ENCODE measurements at places on chromosomes 1 and 21.

- H3K4me3 ChIP-seq, result no peak overlapping the region
- H3K27ac ChIP-seq, result no peak overlapping the region
- DNase-seq, result no peak
- no peaks in the 10 kb centered on the region for H3K27me3 ChIP-seq
Measured at GRCh38 chr1:180521474-180522212, 19.3 kb upstream of the ACBD6 start.

- peaks cover 18% of the 10 kb centered on the region for H3K4me1 ChIP-seq
- no peaks in the 10 kb centered on the region for H3K27me3 ChIP-seq
- DNase-seq, result no peak
- no peaks in the 10 kb centered on the region for H3K36me3 ChIP-seq
Measured at GRCh38 chr1:214277704-214278635, 3.0 kb upstream of the SMYD2 start.

DNA sequence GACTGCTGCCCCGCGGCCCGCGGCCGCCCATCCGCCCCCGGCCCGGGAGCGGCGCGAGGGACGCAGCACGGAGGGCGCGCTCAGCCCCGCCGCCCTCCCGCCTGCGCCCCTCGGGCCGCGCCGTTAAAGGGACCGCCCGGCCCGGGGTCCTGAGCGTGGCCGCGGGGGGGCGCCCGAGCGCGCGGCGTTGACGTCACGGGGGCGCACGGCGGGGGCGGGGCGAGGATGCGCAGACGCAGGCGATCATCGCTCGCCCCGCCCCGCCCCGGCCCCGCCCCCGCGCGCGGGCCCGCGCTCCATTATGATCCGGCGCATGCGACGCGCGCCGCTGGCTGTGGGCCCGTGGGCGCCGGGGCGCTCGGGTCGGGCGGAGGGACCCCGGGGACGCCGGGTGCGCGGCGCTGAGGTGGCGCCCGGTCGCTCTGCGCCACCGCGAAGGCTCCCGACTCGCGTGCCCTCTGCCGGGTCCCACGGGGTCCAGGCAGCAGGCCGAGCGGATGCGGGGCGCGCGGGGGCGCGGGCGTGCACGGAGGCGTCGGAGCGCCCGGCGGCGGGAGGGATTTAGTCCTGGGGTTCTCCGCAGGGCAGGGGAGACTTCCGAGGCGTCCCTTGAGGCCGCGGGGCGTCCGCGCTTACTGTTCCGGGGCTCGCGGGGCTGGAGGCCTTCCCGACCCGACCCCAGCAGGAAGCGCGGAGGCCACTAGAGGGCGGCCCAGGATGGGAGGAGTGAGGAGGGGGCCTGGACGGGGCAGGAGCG, at the start of gene DVL1:
Gene DVL1 (minus strand): TSS at position 163 of the 757 bp plus-strand sequence. CDS start 353 bp downstream, outside the sequence.
- H3K36me3 ChIP-seq, result no peaks in the 10 kb centered on the region
- H3K4me3 ChIP-seq, result peak within 1 kb of the TSS; percentile 79
- H3K27me3 ChIP-seq, result peaks cover 2% of the 10 kb centered on the region
- DNase-seq, result peak; percentile 82

- no peaks in the 10 kb centered on the region for H3K4me1 ChIP-seq
- no peaks in the 10 kb centered on the region for H3K27me3 ChIP-seq
- H3K27ac ChIP-seq, result no peak overlapping the region
- H3K36me3 ChIP-seq, result no peaks in the 10 kb centered on the region
- DNase-seq, result no peak
- no peak overlapping the region for H3K4me3 ChIP-seq
Measured at GRCh38 chr21:26743524-26743923, 101.7 kb downstream of the ADAMTS1 start.

DNA sequence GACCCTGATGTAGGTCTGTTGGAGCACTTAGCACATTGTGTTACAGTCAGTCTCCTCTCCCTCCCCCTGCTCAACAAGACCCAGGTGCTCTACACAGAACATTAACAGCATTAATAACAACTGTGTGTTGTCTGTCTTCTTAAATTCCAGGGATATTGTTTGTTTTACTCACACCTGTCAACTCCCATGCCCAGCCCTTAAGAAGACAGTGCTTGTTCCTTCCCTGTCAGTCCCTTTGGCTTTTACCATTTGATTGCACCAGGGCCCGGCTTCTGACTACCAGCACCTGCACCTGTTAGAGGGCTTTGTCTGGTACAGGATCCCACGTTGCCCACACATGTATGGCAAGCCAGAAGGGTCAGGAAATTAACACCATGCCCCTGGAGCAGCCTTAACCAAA, 11.7 kb downstream of the RIMKLA start:
- no peaks in the 10 kb centered on the region for H3K4me1 ChIP-seq
- no peak for DNase-seq
- no peaks in the 10 kb centered on the region for H3K36me3 ChIP-seq

- no peaks in the 10 kb centered on the region for H3K4me1 ChIP-seq
- no peaks in the 10 kb centered on the region for H3K36me3 ChIP-seq
- H3K27me3 ChIP-seq, result no peaks in the 10 kb centered on the region
- no peak overlapping the region for H3K4me3 ChIP-seq
- no peak for DNase-seq
Measured at GRCh38 chr1:115164484-115164883, 75.2 kb upstream of the TSPAN2 start.

DNA sequence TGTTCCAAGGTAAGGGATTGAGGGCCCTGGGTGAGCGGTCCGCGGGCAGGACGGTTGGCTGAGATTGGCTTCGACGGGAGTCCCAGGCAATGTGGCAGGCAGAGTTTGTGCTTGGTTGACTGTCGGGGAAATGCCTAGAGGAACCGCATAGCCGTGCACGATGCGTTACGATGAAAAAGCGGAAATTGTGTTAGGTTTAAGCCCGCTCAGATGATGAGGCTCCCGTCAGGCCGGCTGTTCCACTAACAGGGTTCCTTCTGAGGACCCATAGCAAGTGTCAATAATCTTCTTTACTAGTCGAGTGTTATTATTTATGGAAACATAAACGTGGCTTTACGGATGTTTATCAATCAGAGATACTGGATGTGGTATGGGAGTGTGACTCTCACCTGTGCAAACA, 117.8 kb upstream of the COL6A1 start:
- no peak for DNase-seq
- H3K36me3 ChIP-seq, result no peaks in the 10 kb centered on the region
- no peaks in the 10 kb centered on the region for H3K27me3 ChIP-seq
- no peak overlapping the region for H3K4me3 ChIP-seq
- no peak overlapping the region for H3K27ac ChIP-seq
- peaks cover 5% of the 10 kb centered on the region for H3K4me1 ChIP-seq

GRCh38 chr1:209349363-209350308, 233.9 kb upstream of the CAMK1G start:
- no peak for DNase-seq
- no peaks in the 10 kb centered on the region for H3K36me3 ChIP-seq
- no peaks in the 10 kb centered on the region for H3K27me3 ChIP-seq
- H3K4me1 ChIP-seq, result no peaks in the 10 kb centered on the region
- H3K4me3 ChIP-seq, result no peak overlapping the region
